ENCODE measurements at places on chromosomes 12 and 14.

- DNase-seq = no peak
Measured at GRCh38 chr14:100555436-100556139, 31.6 kb downstream of the BEGAIN start.

- no peak for DNase-seq
Measured at GRCh38 chr12:51669271-51669670, 78.2 kb downstream of the SCN8A start.

DNA sequence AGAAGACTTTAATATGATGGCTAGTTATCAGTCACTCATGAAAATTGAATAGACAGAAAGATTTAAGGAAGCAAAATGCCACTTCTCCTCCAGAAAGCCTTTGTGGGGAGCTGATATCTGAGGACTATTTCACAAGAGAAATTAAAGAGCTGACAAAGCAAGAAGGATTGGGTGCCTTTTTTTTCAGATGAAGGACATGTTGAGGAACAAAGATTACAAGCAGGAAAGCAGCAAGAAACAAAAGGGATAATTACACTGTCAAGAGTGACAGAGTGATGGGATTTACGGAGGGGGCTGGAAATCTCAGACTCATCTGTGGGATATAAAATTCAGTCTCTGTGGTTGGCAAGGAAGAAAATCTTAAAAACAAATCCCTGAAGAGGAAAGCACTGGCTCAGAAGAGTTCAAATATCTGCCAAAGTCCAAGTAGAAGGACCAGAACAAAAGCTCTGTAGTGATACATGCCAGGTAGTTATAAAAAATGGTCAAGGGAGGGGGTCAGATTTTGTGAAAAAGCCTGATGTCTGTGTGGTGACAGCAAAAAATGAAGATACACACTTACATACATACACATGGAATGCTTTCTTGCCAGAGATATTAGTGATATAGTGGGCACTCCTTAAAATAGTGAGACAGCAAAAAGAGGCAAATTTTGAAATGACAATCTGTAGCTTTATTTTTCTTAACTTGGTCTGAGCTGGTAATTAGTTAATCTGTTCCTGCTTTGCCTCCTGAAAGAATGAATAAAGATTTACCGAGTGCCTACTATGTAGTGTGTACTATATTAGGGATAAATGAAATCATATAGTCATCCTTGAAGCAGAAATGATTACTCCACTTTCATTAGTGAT is 62.9 kb downstream of the EPS8 start:
- DNase-seq = no peak

GRCh38 chr14:96160913-96161310 is 43.7 kb upstream of the BDKRB2 start:
- no peak for DNase-seq

DNA sequence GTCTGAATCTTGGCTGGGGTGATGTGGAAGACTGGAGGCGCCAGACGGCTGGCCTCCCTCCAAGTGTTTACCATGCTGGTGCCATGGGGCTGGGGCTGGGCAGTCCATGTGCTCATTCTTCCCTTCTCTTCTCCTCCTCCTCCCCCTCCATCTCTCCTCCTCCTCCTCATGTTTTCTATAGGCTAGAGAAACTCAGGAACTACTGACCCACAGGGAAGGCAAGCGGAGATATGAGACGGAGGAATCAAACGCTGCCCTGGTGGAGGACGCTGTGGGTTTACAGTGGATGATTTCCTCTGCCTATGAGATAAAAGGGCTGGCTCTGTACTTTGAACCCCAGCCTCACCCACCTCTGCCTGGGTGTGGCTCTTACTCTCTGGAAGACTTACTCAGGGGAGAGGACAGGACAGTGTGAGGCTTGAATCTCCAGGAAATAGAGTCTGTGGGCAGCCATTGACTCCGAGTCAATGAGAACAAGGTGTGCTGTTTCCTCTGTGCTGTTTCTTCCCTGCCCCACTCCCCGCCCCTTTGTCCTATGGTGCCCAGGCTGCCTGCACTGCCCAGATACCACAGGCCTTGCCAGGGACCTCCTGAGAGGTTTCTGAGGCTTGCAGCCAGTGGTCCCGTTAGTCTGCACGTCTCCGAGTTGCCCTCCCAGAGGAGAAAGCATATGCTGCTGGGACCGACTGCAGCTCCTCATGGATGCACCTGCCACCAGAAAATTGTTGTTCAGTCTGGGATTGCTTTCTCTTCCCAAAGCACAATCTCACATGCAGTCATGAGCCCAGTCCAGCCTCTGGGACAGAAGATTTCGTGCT is 132.6 kb upstream of the ARHGAP5 start:
- no peak for DNase-seq

- DNase-seq = no peak
Measured at GRCh38 chr12:48119834-48120195, 651 bp downstream of the PFKM start.

- DNase-seq = no peak
Measured at GRCh38 chr14:29215853-29216252, 449.3 kb downstream of the FOXG1 start.

GRCh38 chr12:62267480-62267879 is 7.3 kb downstream of the USP15 start:
- DNase-seq = no peak

- DNase-seq = no peak
Measured at GRCh38 chr14:44448951-44449358, 58.1 kb downstream of the FSCB start.

DNA sequence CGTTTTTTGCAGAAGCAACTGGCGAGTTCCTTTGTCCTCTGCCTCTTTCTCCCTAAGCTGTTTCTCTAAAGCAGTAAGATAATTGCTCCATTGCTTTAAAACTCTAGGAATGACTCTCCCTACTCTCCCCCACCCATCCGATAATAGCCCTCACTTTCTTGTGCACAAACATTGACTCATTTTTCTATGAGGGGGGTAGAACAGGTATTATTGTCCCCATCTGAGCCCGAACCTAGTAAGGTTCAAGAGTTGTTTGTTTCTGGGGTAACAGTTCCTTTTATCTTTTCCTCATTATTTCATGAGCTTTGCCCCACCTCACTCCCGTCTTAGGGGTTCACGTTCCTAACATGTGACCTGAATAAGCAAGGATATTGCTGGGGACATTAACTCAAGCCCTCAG is 190.6 kb downstream of the EMP1 start:
- no peak for DNase-seq

DNA sequence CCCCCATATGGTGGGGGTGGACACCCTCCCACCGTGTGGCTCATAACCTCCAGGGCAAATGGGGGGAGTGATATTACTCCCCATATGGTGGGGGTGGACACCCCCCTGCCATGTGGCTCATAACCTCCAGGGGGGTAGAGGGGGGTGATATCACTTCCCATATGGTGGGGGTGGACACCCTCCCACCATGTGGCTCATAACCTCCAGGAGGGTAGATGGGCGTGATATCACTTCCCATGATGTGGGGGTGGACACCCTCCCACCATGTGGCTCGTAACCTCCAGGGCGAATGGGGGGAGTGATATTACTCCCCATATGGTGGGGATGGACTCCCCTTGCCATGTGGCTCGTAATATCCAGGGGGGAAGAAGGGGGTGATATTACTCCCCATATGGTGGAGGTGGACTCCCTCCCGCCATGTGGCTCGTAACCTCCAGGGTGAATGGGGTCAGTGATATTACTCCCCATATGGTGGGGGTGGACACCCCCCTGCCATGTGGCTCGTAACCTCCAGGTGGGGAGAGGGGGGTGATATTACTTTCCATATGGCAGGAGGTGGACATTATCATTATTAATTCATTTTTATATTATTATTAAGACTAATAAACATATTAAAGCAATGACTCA is 51.2 kb upstream of the OXA1L start:
- no peak for DNase-seq

GRCh38 chr14:32430326-32430725 is 101.2 kb downstream of the AKAP6 start:
- DNase-seq = no peak

DNA sequence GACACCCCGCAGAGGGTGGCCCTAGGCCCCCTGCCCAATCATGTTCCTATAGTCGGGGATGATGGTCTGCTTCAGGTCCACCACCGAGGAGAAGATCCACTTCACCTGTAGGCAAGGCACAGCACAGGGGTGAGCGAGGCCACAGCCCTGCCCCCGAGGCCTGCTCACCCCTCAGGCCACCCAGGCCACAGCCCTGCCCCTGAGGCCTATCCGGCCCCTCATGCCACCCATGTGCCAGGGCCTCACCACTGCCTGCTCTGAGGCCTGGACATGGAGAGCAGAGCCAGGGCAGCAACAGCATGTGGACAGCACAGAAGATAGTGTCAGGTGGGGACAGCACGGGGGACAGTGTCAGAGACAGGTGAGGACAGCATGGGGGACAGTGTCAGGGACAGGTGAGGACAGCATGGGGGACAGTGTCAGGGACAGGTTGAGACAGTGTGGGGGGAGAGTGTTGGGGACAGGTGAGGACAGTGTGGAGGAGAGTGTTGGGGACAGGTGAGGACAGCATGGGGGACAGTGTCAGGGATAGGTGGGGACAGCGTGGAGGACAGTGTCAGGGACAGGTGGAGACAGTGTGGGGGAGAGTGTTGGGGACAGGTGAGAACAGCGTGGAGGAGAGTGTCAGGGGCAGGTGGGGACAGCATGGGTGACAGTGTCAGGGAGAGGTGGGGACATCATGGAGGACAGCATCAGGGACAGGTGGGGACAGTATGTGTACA is 239.7 kb downstream of the TMEM121 start:
- no peak for DNase-seq

DNA sequence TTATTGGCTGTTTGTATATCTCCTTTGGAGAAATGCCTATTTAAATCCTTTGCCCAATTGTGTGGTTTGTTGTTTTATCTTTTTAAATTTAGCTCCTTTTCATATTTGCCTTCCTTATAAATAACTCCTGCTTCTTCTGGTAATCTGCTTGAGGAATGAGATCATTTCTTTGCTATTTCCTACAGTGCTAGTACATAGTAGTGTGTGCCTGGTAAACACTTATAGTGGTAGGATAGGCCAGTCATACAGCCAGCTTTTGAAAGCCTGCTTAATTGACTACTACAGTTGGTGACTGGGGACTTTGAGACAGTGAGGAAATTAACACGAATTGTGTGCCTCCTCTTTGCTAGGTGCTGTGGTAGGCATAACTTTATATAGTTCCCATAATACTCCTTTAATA is 68.7 kb downstream of the BORCS5 start:
- no peak for DNase-seq

DNA sequence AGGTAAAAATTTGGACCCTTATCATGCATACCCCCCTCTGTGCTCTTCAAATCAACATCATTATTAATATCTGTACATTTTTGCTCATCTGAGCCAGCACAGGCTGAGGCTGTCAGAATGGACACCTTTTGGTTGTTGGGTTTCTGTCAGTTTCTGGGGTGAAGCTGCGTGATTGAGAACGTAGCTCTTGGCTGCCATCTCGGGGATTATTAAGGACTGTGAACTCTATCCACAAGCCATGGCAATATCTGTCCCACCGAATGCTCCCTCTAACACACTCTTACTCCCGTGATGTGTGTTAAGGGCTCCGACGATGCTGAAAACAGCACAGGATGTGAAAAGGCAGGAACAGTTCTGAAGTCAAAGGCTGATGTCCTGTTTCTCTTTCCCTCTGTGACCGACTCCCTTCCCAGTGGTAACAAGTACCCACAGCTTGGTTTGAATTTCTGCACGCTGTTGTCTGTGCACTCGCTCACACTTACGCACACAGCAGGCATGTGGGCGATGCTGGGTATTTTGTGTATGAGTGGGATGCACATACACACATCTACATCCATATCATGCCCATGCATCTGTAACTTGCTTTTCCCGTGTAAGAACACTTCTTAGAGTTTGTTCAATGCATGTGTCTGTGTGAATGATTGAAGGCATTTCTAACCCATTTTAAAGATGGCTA is 405.6 kb downstream of the TMEM121 start:
- DNase-seq = no peak

- DNase-seq = no peak
Measured at GRCh38 chr14:99655521-99655920, 10.6 kb downstream of the HHIPL1 start.

DNA sequence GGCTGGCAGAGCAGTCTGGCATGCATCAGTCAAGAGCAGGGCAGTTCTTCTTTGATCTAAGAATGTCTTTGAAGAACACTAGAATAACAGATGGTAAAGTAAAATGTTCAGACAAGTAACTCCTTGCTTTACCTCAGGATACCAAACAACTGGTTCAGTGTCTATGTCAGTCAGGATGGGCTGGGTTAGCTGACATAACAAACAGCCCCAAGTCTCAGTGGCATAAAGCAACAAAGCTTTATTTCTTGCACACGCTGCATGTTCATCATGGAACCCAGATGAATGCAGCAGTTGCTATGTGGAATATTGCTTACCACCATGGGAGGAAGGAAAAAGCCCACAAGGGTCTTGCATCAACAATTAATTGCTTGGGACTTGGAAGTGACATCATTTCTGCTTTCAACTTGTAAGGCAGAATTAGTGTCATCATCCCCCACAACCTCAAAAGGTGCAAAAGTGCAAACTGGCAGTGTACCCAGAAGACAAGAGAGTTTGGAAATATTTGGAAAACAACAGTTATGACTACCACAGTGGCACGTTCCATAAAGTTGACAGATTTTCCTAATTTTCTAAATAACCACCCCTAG is 21.2 kb downstream of the GPRC5D start:
- DNase-seq = no peak

- DNase-seq = no peak
Measured at GRCh38 chr12:2690348-2691005, 104.3 kb upstream of the FKBP4 start.

DNA sequence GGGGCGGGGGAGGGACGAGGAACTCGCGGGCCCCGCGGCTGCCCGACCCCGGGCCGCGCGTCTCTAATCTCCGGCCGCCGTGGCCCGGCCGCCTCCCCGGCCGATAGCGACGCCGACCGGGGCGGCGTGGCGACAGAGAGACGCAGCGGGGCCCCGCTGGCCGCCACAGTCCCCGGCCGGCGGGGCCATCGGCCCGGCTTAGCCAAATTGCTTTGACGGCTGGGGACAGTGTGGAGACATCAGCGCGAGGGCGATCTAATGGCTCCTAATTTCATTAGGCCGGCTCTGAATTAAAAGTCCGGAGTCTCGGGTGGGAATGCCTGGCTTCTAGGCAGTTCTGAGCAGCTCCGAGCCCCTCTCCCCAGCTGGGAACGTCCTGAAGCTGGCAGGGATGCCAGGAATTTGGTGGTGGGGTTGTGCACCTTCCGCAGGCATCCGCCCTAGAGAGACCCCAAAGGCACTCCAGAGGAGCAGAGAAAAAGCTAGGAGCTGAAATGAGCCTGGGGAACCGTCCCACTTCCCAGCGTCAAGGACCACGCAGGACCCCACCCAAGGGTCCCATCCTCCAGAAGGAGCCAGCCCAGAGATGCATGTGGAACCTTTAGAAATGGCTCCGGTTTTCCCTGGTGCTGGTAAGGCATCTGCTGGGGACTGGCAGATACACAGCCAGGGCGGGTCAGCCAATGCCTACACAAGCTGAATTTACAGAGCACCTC is 9.6 kb downstream of the TBX5 start:
- no peak for DNase-seq

Data from stimulated activated CD4-positive, alpha-beta T cell treated with anti-CD3 and anti-CD28 coated beads, Interleukin-12 subunit alpha, Interleukin-12 subunit beta, amount 100 ng/mL, for 24 hours (primary cell).